Stimulated activated CD8-positive, alpha-beta memory T cell treated with anti-CD3 and anti-CD28 coated beads, Interleukin-7, amount 100 ng/mL, for 48 hours (primary cell): ENCODE measurements at places on chromosomes 3 and 15.
A peak's percentile ranks its signal among the peaks of the same experiment; 100 is the strongest.

- no peak for DNase-seq
Observed at GRCh38 chr3:10783360-10784351, 32.4 kb upstream of the SLC6A11 start.

DNA sequence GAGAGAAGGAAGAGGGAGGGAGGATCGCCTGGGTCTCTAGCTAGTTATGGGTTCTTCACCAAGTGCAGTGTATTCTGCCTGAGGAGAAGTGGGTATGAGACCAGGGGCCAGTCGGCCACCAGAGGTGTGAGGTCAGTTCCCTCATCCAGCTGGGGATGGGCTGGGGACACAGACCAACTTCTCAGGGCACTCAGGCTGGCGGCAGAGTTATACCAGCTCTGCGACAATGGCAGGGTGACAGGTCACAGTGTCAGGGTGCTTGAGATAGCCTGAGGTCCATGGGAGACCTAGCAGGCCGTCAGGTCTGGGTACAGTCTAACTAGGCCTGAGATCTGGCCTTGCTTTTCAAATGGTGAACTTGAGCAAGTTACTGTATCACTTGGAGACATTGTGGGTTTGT is 31.4 kb upstream of the PLXNA1 start:
- DNase-seq: no peak

GRCh38 chr15:70761931-70762468 is 1.4 kb downstream of the UACA start:
- no peak for DNase-seq

- DNase-seq: no peak
Observed at GRCh38 chr3:133494469-133494868, 79.0 kb upstream of the CDV3 start.

DNA sequence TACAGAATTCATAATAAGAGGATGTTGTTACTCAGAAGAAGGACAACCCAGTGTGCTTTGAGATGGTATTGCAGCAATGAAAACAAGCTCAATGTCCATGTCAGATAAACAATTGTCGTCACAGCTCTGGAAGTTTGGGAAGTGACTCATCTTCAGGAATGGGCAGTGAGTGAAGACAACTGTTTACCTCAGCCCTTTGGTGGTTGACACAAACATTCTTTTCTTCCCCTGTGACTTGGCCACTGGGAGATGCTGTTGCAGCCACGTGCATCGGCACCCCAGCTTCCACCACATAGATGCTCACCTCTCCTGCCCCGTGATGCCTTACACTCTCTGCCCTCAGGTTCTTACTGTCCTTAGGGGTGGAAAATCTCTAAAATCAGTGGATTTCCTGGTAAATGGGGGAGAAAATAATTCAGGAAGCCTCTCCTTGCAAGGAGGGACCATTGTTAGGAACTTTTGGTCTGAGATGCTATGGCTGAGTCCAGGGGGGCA is 114.1 kb upstream of the GALNT15 start:
- DNase-seq: no peak

DNA sequence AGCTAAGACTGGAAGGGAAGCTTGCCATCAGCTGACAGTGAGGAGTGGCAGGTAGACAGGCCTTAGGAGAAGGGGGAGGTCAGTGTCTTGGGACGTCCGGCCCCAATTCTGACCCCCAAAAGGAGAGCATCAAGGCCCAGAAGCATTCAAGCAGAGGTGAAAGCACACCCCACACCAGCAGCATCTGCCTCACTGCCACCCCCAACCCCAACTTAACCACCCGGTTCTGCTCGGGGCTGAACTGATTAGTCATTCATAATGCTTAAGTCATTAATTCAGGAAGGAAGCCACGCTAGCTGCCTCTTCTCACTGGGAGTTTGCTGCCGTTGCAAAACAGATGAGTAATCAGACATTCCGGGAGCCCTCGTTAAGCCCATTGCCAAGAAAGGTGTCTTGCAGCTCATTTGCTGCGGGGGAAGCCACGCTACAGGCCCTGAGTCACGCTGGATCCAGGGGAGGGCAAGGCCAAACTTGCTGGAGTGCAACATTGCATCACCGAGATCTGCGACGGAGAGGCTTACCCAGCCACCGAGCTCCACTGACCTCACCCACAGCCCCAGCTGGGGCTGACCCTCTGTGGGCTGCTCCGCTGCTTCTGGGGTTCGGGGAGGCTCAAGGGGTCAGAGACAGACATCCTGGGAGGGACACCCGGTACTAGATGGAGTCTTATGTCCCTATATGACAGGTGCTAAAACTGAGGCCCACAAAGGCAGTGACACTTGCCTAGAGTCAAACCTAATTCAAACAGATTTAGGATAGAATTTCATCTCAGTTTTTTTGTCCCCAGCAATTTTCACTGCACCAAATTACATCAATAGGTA is 46.4 kb upstream of the HES1 start:
- no peak for DNase-seq

DNA sequence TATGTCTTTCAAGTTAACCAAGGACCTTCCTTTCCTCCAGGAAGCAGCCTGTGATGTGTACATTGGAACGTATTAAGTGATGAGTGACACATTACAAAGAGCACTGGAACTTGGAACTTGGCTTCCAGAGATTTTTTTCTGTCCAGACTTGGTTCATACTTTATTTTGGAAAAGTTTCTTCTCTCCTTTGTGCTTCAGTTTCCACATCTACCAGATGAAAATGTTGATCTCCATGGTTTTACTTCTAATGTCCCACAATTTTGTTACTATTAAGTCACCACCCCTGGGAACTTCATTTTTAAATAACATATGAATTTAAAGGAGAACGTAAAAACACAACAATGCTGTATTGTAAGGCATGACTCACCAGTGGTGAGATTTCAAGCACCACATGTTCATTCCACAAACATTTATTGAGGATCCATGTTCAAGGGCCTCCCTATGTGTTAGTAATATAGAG is 290.7 kb upstream of the LMCD1 start:
- no peak for DNase-seq

GRCh38 chr3:114867835-114868503 is 279.1 kb downstream of the ZBTB20 start:
- no peak for DNase-seq

GRCh38 chr15:93366387-93367100 is 277.5 kb upstream of the RGMA start:
- DNase-seq: no peak

- DNase-seq: no peak
Observed at GRCh38 chr15:89018207-89018606, 70.0 kb upstream of the ABHD2 start.

GRCh38 chr3:119870512-119870911 is 88.6 kb downstream of the NR1I2 start:
- no peak for DNase-seq

GRCh38 chr15:82108489-82109078 is 62.8 kb upstream of the MEX3B start:
- peak; percentile 39 for DNase-seq

DNA sequence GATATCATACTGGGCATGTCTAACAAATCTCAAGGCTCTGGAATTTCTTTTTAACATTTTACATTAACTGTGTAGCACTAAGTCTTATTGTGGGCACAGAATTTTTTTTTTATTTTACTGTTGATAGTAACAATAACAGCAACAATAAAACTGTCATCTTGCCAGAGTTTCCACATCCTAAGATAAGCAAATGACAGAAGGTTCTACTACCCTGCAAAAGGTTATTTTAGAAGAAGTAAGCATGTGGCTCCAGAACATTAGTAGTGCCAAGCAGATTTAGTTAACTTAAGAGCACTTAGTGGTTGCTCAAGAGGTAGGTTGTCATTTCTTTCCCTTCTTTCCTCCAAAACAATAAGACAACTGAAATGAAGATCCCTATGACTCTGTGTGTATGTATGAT is 743.0 kb upstream of the CBLB start:
- DNase-seq: no peak

GRCh38 chr15:67101911-67102598 is 36.7 kb downstream of the SMAD3 start:
- DNase-seq: no peak

- no peak for DNase-seq
Observed at GRCh38 chr3:154872074-154872473, 208.0 kb upstream of the MME start.

DNA sequence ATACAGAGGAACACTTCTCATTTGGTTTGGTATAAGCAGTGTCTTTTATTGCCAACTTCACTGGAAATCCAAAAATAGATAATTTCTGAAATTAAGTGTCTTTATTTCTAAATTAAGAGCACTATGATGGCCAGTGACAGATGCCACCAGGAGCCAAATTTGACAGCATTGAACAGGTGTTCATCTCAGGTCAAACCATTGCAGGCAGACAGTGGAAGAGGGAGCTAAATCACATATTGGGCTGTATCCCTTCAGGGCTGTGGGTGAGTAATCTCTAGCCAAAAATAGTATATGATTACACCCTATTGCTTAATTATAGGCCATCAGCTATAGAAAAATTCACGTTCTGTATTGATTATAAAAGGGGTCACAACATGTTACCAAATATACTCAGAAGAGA is 457.7 kb downstream of the NAALADL2 start:
- DNase-seq: no peak

DNA sequence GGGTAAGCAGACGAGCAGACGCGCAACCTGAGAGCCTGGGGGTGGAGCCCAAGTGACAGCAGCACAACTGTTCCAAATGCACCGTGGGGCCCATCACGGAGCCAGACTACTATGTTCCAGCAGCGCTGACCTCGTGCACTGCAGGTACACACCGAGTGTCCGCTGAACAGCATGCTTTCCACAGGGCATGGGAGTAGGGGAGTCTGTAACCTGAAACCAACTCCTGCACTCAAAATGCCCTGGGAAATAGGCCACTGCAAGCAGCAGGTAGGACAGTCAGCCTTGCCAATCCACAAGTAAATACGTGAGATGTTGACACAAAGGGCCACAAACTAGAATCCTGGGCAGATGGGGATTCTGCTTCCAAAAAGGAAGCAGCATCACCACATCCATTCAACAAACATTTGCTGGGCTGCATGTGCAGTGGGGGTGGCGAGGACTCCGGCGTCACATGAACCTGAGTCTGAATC is 73.9 kb downstream of the TBC1D2B start:
- DNase-seq: no peak

- DNase-seq: no peak
Observed at GRCh38 chr15:69417581-69417980, 3.4 kb downstream of the KIF23 start.

GRCh38 chr3:195221015-195221853 is 49.7 kb downstream of the XXYLT1 start:
- no peak for DNase-seq

DNA sequence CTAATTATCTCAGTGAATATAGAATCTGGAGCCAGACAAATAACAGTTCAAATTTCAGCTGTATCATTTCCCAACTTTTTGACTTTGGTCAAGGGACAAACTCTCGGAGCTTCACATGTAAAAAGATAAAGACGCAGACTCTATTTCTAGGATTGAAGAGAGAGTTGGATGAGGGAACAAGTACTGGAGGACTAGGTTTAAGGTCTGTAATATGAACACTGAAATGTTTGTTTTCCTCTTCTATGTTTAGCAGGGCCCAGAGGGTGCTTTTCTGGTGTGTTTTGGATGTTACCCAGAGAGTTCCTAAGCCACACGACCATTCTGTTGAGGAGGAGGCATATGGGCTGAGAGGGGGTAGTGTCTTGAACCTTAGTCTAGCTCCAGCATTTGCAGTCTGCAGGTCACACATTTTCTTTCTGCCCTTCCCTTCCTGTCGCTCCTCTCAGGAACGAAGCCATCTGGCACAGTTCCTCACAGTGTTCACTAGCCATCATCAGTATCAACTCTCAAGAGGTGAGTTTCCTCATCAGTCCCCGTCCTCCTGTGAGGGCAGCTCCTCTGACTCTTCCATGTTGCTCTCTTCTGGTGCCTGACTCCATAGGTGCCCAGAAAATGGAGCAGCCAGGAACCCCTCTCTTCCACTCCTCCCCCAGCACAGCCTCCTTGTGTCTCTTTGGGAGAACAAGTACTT is 250.1 kb downstream of the SQOR start:
- DNase-seq: no peak
